ENCODE measurements at places on chromosomes 7 and 10. TPM values are rescaled to one million over a fixed set of nuclear protein-coding genes. Genes with fewer than 3 reads are reported as not detected.

DNA sequence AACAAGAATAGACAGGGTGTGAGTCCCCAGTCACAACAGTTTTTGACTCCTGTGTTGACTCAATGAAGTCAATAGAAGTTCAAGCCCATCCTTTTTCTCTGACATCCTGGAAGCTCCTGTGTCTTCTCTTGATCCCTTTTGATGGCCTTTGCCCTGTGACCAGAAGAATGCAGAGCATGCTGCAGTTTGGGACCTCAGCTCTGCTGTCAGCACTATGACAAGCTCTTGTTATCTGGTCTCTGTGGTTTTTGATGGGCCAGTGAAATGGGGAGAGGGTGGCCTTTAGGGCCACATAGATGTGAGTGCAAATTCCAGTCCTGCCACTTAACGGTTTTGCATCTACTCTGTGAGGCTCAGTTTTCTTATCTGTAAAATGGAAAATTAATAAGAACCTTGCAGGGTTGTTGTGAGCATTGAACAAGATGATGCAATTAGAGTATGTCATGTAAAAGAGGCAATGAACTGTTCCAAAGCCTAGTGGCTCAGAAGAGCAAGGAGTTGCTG lies 102.4 kb upstream of the IKZF1 start:
- DNase-seq, result no peak

- DNase-seq, result no peak
Measured at GRCh38 chr7:18387191-18387735, 108.3 kb upstream of the HDAC9 start.

GRCh38 chr10:7218968-7219367 lies 191.9 kb downstream of the SFMBT2 start:
- no peak for DNase-seq

- DNase-seq, result peak; percentile 40
Measured at GRCh38 chr7:5429253-5429856, 5.7 kb upstream of the TNRC18 start.

GRCh38 chr7:27685893-27686292 lies 23.2 kb upstream of the HIBADH start:
- DNase-seq, result no peak

- no peak for DNase-seq
Measured at GRCh38 chr10:78042058-78042751, 8.5 kb downstream of the RPS24 start.

DNA sequence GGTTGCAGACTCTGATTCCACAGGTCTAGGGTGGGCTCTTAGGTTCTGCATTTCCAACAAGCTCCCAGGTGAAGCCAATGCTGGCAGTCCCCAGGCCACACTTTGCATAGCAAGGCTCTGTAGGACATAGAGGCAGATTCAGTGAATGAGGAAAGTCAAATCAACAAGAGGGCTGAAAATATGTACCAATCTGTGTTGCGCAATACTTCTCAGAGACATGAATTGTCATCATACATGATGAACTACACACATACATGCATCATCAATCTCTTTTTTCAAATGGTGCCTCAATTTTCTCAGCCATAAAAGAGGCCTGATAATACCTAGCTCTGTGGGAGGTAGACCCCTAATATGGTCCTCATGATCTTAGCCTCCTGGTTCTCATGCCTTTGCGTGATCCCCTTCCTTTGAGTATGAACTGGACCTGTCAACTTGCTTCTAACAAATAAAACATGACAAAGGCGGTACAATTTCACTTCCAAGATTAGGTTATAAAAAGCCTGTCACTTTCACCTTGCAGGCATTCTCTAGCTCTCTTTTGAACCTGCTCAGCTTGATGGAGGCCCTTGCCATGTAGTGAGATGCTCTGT lies 49.0 kb downstream of the PIK3CG start:
- DNase-seq, result no peak

DNA sequence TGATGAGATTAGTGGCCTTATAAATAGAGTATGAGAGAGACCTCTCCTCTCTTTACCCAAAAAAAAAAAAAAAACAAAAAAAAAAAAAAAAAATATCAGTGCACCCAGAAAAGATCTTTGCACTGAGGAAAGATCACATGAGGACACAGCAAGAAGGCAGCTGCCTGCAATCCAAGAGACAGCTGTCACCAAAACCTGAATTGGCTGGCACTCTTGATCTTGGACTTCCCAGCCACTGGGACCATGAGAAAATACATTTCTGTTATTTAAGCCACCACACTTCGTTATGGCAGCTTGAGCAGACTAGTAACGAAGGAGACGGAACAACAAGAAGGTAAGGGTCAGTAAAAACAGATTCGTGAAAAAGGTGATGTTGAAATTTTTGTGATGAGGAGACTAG lies 47.0 kb downstream of the TMEM106B start:
- DNase-seq, result no peak

- DNase-seq, result no peak
Measured at GRCh38 chr7:139990142-139990535, 72.6 kb downstream of the PARP12 start.

GRCh38 chr10:24759672-24760071 lies 36.0 kb upstream of the ARHGAP21 start:
- no peak for DNase-seq

DNA sequence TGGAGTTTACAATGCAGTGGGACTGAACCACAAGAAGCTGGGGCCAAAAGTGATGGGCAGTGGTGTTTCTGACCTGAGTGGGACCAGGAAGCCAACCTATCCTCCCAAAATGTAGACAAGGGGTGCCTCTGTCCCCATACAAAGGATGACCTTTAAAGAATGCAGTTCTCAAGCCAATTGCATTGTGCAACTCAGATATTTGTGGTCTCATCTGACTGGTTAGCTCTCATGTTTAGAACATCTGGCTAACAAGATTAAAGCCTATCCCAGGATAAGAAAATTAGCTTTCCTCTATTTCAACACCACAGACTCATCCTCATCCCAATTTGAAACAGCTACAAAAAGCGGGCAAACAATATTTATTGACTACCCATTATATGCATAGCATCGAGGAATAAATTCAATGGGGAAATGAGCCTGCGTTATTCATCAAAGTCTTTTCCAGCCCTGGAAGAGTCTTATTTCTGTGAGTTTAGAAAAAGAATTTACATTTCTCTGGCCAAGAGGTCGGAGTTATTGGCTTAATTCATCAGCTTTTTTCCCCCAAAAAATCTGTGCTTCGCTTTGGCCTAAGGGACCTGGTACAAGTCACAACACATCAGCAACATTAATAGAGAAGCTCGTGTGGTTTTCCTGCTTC lies 26.7 kb downstream of the ELMO1 start:
- peak; percentile 54 for DNase-seq

DNA sequence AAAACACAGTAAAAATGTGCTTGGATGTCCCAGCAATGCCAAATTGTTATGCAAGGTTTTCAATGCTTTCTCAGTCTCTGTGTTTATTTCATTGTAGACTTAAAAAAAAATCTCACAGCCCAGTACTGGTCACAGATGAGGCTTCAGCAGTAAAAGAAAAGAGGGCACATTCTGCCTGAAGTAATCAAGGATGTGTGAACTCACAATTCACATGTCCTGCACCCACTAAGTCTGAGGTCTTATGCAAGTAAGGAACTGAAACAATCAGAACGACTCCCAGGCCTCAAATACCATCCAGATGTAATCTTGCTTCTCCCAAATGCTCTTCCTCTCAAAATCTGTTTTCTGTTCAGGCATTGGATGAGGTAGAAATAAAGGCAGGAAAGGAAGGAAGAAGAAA lies 33.7 kb downstream of the ADRB1 start:
- DNase-seq, result no peak

DNA sequence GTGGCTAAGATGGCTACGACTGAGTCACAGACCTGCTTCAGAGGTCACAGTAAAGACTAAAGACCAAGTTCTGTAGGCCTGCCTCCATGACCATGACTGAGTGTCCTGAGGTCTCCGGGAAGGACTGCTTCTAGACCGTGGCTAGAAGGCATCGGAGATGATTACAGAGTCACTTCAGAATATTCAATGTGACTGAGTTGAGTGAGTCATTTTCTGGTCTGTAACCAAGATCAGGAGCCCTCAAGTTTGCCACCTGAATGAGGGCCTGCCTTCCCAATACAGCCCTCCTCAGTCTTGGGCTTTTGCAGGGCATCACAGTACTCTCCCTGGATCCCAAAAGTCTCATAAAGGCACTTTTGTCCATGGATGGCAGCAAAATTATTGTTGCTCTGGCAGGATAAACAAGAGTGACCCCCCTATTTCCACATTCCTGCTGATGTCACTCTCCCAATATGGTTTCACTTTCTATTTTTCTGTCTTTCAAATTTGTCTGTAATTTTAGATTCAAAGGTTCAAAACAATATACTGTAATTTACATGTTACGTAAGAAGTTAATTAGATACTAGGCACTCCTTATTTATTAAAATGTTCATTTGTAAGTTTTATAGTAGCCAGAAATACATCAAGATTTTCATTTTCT lies 47.7 kb upstream of the ZNF92 start:
- no peak for DNase-seq

Gene ELN
- polyA plus RNA-seq, result 161 TPM

Gene APBB1IP
- 2.0 TPM for polyA plus RNA-seq

Gene BICC1
- 20.0 TPM for polyA plus RNA-seq

Gene DNAH11
- 1.7 TPM for polyA plus RNA-seq

Gene COL26A1
- not detected for polyA plus RNA-seq

Gene ERCC6
- 14.7 TPM for polyA plus RNA-seq

Gene KCP
- polyA plus RNA-seq, result 5.7 TPM

Gene MINDY3
- 37.1 TPM for polyA plus RNA-seq

Gene FAM25G
- polyA plus RNA-seq, result not detected

Gene AASS
- polyA plus RNA-seq, result 36.5 TPM

Gene MGAM2
- polyA plus RNA-seq, result not detected

Gene UNCX
- polyA plus RNA-seq, result not detected

Gene SLC26A3
- polyA plus RNA-seq, result not detected

Gene PTN
- polyA plus RNA-seq, result 100 TPM

All from muscle of arm (tissue), 14 donors.